ENCODE measurements at places on chromosomes 2 and 18.
A peak's percentile ranks its signal among the peaks of the same experiment; 100 is the strongest.

GRCh38 chr2:64942693-64943092 lies 46.5 kb upstream of the SLC1A4 start:
- DNase-seq: no peak

DNA sequence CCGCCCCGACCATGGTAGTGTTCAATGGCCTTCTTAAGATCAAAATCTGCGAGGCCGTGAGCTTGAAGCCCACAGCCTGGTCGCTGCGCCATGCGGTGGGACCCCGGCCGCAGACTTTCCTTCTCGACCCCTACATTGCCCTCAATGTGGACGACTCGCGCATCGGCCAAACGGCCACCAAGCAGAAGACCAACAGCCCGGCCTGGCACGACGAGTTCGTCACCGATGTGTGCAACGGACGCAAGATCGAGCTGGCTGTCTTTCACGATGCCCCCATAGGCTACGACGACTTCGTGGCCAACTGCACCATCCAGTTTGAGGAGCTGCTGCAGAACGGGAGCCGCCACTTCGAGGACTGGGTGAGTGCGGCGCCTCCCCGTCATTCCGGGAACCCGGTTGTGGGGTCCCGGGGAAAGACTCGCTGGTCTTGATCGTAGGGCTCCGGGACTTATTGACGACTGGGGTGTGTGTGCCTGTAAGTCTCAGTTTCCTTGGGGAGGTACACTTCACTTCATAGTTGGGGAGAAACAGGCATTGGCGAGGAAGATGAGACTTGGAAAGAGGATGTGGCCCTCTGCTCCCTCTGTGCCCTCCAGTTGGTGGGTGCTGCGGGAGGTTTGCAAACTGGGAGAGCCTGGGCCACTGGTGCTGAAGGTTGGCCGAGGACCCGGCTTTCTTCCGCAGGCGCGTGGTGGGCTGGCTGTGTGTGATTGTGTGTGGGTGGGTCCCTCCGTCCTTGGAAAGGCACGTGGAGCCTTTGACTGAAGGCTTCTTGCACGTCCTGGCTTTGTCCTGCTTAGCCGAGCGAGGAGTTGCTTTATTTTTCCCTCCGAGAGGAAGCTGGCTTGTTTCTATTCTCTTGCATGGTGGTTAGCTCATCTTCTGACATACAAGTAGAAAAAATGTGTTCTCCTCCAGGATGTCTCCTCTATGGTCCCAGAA lies 886 bp downstream of the PRKCE start:
- no peak for DNase-seq

DNA sequence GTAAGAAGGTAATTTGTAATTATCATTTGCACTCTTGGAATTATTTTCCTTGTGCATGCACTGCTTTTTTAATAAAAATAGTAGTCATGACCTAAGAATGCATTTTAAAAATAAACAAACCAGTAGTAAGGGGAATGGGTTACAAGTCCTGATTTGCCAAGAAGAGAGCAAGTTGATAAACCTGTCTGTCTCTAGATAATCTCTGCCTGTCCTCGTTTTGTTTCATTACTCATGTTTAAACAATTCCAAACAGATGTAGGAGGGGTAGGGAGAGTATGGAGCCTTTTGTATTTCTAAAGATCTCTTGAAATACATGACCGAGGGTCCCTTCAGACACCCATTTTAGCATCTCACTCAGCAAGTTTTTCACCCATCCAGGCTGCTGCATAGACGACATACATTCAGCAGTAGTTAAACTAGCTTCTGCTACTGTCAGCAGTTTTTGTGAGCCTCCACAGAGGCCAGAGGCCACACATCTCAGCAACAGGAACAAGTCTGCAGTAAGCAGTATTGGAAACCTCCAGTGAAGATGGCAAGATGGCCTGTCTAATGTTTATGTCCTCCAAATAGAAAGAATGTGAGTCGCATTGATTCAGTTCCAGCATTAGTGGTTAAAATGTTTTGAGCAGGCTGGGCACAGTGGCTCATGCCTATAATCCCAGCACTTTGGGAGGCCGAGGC lies 2.3 kb upstream of the EXOC6B start:
- DNase-seq: no peak

DNA sequence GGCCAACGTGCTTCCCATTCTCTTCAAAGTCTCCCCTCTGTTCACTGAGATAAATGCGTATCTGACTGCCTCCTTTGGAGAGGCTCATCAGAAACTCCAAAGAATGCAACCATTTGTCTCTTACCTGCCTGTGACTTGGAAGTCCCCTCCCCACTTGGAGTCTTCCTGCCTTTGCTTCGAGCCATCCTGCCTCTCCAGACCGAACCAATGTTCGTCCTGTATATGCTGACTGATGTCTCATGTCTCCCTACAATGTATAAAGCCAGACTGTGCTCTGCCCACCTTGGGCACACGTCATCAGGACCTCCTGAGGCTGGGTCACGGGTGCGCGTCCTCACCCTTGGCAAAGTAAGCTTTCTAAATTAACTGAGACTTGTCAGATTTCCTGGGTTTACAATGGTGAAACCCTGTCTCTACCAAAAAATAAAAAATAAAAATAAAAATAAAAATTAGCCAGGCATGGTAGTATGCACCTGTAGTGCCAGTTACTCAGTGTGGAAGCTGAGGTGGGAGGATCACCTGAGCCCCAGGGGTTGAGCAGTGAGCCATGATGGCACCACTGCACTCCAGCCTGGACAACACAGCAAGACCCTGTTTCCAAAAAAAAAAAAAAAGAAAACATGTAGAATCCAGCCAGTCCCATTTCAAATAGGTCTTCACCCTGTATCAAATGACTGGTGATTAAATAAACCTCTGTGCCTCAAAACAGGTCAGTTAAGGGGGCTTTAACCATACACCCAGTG lies 29.0 kb downstream of the HDLBP start:
- no peak for DNase-seq

DNA sequence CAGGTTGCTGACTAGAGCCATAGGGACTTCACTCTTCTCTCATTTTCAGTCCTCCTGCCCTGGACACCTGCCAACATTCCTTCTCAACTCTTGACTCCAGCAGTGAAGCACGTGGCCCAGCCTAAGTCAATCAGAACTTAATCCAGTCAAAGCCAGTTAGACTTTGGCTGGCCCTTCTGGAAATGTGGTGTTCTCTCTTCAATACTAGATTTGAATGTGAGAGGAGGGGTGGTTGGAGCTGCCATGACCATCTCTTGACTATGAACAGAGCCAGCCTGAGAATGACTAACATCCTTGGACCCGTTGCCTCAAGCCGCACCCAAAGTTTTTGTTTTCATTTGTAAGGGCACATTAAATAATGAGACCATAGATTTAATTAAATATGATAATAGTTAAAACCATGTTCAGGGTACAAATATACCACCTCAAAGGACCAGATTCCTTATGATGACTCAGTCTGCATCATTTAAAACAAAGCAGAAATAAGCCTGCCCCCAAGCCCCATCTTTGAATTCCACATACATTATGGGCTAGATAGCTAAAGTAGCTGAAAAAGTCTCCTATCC lies 49.7 kb upstream of the RASGRP3 start:
- no peak for DNase-seq

GRCh38 chr18:25651553-25651952 lies 299.6 kb upstream of the ZNF521 start:
- no peak for DNase-seq

- DNase-seq: no peak
These were observed 106.9 kb downstream of the SP3 start for GRCh38 chr2:173858291-173858731.

DNA sequence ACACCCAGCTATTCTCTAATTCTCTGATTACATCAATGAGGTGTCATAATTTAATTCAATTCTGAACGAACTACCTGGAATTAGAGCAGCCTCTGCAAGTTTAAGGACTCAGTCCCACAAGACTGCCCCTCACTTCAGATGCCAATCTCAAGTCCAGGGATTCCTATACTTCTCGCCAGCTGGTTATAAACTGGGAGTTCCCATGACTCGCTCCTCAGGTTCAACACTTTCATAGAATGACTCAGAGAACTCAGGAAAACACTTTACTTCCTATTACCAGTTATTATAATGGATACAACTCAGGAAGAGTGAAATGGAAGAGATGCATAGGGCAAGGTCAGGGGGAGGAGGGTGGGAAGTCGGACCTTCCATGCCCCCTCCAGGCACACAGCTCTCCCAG lies 112.3 kb upstream of the ATP5MC3 start:
- DNase-seq: no peak

DNA sequence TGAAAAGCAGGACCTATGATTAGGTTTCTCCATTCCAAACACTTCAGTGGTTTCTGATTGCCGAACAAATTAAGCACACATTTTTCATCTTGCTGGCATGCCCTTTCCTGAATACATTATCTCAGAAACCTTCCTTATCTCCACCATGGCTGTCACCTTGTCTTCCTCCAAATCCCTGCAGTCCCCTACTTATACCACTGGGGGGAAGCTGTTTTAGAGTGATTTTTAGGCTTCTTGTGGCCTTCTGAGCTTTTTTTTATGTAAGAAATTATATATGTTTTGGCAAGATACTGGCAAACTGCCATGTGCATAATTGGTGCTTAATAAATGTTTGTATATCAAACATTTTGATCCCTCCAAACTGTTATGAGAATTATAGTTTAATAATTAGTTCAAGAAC lies 229.2 kb downstream of the MYT1L start:
- DNase-seq: no peak

DNA sequence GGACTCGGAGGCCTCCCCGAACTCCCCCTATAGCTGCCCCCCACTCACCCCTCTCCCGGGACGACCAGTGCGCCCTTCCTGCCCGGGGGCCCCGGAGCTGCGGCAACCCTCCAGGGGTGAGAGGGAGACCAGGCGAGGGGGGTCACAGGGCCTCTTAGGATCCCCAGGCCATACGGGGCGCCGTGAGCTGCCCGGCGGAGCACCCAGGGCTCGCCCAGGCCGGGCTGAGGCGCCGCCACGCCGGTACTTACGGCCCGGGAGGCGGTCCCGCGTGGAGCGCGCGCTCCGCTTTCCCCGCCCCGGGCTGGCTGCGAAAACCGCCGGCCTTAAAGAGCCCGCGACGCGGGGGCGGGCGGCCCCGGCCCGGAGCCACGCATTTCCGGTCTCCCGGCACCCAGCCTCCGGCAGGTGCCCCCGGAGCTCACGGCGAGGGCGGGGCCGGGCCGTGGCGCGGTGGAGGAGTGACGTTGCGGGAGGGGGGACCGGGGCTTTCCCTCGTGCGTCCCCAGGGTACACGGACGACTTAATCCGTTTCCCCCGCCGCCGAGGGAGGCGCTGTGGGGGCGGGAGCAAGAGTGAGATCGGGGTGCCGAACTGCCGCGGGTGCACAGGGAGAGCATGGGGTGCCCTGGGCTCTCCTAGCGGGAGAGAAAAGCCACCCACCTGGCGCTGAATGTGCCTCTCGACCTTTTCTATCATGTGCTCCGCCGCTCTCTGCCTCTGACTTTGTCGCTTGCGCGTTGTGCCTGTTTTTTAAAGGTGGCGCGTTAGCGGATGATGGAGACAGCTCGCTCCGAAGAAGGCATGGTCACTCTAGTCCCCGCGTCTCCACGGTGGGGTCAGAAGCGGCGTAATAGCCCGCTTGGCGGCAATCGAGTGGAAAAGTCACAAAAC lies at the start of gene METTL21A:
Gene METTL21A, minus strand, starts transcription at position 381 of the 894 bp plus-strand sequence. CDS start 1,019 bp downstream, outside the sequence.
- DNase-seq: peak; percentile 83

- no peak for DNase-seq
These were observed 1117.6 kb upstream of the SLC39A10 start for GRCh38 chr2:194539425-194539824.

DNA sequence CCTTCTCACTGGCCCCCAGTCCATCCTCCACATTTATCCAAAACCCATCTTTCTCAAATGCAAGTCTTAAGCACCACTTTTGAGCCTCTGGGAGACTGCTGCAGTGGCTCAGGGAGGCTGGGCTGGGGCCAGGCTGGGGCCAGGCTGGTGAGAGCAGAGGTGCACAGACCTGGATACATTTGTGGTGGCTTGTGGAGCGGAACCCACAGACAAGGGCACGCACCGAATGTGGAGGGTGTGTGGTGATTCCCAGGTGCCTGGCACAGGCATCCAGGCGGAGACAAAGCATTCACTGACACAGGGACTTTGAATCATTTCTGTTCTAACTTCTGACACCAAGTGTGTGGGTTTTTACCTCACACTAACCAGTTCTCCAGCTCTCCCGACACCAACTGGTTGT lies 42.2 kb upstream of the MGAT4A start:
- DNase-seq: no peak

Measured in NCI-H2107 (cell line).